Cardiac fibroblast (primary cell): ENCODE measurements at places on chromosomes 1 and 21.

GRCh38 chr1:6245869-6246496 is 2.0 kb downstream of the HES3 start:
- DNase-seq, result no peak

DNA sequence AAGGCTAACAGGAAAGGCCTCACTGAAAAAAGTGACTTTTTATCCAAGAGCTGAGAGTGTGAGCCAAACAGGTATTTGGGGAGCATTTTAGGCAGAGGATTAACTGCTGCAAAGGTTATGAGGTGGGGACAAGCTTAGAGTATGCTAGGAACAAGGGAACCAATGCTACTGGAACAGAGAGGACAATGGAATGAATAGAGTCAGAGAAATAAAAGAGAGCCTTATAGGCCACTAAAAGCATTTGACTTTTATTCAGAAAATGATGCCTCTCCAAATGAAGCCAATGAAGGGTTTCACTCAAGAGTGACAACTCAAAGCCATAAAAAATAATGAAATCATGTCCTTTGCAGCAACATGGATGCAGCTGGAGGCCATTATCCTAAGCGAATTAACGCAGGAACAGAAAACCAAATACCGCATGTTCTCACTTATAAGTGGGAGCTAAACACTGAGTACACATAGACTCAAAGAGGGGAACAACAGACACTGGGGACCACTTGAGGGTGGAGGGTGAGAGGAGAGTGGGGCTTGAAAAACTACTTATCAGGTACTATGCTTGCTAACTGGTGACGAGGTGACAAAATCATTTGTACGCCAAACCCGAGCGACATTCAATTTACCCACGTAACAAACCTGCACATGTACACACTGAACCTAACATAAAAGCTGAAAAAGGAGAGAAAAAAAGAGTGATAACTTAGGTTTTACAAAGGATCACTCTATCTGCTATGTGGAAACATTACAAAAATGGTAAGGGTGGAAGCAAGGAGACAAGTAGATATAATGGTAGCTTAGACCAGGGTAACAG is 11.1 kb downstream of the PTP4A2 start:
- DNase-seq, result no peak

GRCh38 chr1:19825298-19825697 is 10.2 kb upstream of the RNF186 start:
- no peak for DNase-seq

DNA sequence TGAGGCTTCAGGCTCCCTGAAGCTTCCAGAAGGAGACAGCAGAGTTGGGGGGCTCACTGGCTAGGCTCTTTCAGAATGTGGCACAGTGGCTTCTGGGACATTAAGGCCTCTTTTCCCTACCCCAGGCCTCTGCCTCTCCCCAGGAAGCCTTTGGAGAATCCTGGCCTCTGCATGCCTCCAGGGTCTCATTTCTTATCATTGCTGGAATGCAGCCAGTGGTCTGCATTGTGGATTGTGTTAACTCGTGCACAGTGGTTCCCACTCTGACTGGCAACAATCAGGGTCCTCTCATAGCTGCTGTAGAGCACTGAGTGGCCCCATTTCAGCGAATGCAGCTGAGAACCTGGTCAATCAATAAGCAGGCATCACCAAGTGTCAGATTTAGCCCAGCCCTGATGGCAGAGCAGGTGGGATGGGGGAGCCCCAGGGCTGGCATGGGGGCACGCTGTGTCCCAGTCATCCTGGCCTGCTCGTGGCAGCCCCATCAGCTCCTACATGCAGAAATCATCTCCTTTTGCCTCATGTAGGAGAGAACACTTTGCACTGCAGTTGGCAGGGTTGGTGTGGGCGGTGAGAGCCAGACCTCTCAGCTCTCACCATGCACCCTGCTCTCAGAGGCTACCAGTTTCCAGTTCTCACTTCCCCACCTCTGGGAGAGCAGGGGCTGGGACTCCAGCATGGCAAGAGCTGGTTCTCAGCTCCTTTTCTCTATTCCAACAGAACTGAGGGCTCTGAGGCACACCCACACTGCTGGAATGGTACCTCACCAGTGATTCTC is 13.4 kb downstream of the ADORA1 start:
- no peak for DNase-seq

DNA sequence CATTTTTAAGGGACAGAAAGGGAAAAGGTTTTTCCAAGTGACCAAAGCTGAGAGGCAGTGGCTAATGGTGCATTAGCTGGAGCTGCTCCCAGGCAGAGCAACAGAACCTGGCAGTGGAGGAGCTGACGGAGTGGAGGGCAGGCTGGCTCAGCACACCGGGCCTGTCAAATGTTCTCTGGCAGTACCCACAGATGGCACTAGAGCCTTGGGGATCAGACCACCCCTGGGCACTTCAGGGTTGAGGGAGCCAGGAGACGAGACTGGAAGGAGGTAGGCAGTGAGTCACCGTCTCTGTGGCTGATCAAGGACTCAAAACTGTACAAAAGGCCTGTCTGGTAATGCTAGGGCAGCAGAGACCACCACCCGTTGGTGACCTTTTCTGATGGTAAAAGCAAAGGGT is 121.7 kb upstream of the KIAA0040 start:
- no peak for DNase-seq

DNA sequence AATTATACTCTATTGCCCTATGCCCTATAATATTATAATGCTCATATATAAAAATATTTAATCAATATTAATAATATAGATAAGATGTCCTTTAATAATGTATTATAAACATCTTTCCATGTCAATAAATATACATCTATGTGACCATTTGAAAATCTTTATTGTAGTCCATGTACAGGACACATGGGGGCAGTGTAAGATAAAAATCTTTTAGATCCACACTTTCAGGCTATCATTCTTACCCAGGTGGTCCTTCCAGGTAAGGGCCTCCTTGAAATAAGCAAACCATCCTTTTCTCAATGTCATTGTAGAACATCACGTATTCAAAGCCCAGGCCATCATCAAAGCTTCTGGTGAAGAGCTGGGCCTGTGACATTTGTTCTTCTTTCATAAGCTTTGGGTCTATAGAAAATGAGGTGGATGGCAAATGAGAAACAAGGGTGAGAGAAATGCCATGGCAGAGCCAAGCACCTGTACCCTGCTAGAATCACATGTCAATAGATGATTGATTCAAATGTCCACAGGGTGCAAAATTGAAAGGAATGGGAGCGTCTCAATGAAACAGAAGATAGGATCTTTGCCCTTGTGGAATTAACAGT is 20.2 kb downstream of the THEM4 start:
- DNase-seq, result peak; percentile 11

DNA sequence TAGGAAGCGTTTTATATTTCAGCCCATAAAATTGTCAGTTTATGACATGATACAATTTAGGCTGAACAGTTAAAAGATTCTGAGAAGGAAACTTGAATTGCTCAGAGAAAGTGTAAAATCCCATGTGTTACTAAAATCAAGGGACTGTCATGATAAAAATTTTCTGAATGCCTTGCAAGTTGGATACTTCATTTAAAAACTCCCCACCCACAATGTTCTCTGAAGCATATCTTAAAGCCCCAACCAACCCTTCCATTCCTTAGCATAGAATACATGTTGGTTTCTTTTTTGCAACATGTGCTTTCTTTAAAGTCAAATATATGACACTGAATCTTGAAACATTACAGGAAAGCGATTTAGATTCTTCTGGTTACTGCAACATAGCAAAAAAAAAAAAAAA is 97.4 kb downstream of the MRPL39 start:
- no peak for DNase-seq

GRCh38 chr1:91764471-91765115 is 121.4 kb downstream of the TGFBR3 start:
- DNase-seq, result no peak

DNA sequence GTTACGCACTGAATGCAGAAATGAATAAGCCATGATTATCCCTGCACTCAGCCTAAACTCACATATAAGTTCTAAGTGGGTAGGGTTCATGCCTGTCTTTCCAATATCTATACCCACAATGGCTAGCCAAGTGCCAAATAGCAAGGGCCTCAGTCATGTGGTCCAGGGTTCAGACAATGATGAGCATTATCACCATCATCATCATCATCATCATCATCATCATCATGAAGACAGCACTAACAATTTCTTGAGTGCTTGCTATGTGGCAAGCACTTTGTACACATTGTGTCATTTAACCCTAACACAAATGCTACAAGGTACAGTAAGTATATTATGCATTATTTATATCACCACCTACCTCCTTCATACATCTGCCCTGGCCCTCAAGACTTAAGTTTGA is 500.0 kb downstream of the AGBL4 start:
- DNase-seq, result no peak

DNA sequence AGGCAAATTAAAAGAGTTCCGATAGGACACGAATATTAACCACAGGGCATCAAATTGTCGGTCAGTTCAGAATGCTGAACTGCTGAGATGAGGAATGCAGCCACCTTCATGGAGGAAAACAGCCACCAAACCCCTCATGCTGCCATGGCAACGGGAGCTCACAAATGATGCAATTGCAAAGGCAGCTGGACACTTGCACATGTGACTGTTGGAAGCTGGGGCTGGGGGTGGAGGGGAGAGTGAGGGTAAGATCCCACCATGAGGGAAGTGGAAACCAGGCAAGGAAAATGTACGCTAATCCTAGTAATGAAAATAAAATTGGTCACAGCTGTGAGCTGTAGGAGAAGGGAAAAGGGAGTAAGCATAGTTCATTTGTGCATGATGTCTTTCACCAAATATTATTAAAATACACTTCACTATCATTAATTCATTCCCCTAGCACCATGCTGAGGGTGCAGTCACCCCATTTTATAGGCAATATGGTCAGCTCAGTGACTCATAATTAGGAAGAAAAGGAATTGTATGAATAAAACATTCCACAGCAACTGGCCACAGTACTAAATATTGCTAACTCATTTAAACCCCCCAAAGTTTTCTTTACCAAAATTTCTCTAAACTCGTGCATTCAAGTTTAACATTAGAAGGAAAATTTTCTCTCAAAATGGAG is 15.3 kb downstream of the BECN2 start:
- DNase-seq, result peak; percentile 9

GRCh38 chr1:48048064-48048463 is 50.9 kb upstream of the TRABD2B start:
- peak; percentile 70 for DNase-seq

DNA sequence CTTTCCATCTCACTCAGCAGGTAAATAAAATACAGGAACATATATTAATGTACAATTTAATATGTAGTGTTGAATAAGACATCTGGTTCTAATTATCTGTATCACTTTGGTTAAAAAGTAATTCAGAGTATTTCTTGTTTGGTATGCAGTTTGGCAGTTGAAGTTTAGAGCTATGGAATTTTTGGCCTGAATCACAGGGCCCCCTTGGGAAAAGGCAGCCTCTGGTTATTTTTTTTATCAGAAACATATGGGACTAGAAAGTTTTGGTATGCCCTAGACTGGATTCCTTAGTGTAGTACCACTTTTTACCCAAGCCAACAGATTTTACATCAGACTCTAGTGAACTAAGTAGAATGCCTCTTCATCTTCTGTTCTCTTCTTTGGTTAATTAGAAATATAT is 26.4 kb downstream of the CNST start:
- peak; percentile 97 for DNase-seq

GRCh38 chr1:240189386-240189989 is 97.8 kb downstream of the FMN2 start:
- peak; percentile 41 for DNase-seq

DNA sequence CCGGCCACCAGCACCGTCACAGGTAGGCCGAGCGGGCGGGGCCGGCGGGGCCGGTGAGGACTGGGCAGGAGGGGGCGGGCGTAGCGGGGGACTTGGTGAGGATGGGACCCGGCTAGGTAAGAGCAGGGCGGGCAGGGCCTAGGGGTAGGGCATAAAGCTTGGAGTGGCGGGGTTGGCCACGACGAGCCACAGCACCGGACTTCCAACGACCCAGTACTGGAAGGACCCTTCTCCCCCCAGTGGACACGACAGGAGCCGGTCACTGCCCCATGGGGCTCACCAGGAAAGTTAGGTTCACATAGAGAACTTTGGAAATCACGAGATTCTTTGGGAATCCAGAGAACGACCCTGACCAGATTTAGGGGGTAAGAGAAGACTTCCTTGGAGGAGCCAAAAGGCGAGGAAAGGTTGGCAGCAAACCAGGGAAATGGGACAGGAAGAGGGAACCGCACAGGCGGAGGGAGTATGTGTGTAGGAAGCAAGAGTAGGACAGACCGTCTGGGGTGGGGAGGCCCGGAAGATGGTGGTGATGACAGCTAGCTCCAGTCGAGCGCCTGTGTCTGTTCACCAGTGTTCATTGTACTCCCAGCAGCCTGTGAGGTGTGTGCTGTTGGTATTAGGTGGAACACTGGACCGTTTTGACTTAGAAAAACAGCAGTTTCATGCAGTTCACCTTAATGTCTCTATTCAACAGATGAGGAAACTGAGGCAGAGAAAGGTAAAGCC is 20.4 kb downstream of the ZNF362 start:
- no peak for DNase-seq

DNA sequence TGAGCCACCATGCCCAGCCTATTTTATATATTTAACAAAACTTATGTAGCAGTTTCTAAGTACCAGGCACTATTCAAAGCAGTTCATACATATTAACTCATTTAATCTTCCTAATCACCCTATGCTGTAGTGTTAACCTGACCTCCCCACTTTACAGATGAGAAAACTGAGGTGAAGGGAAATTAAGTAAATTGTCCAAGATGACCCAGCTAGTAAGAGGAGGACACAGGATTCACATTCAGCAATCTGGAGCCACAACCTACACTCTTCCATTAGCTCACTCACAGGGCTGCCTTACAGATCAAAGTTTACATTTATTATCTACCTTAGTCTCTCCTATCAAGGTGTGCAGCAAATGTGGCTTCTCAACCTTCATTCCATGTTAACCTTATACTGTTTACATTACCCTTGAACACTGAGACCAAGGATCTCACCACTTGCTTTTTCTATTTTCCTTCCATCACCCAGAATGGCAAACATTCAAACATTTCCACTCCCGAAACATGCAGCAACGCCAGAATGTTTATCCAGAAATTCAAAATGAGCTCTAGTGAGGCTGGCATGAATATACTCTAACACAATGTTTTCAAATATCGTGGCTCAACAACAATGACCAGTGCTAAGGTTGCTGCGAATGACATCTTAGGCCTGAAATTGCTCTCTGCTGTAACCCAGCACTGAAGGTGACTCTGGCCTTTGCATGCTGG is 24.5 kb downstream of the HIVEP3 start:
- DNase-seq, result no peak

- DNase-seq, result peak; percentile 47
Measured at GRCh38 chr1:10561497-10561896, 86.7 kb downstream of the PEX14 start.
